ENCODE measurements at places on chromosomes 13 and 19.
A peak's percentile ranks its signal among the peaks of the same experiment; 100 is the strongest.

- no peak for DNase-seq
Measured at GRCh38 chr13:101654883-101655282, 202.4 kb downstream of the ITGBL1 start.

- no peak for DNase-seq
Measured at GRCh38 chr19:33325920-33326319, 23.6 kb upstream of the CEBPA start.

GRCh38 chr13:98221234-98221633 is 44.2 kb upstream of the RNF113B start:
- DNase-seq, result no peak

DNA sequence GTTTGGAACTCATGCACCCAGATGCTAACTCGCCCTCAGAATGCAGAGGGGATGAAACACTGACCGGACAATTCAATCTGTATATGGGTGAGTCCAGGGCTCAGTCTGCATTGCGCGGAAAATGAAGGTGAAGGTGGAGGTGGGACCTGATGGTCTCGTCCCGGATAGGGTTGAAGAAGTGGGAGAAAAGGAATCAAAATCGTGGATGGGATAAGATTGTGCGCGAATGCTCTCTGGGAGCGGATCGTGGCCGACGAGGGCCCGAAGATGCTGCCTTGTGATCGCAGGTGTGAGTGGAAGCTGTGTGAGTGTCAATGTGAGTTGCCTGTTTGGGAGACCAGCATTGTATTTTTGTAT is 594 bp upstream of the ZNF850 start:
- no peak for DNase-seq

GRCh38 chr13:95902741-95903140 is 150.5 kb downstream of the UGGT2 start:
- DNase-seq, result no peak

- DNase-seq, result no peak
Measured at GRCh38 chr19:3817761-3818160, 31.6 kb upstream of the MATK start.

DNA sequence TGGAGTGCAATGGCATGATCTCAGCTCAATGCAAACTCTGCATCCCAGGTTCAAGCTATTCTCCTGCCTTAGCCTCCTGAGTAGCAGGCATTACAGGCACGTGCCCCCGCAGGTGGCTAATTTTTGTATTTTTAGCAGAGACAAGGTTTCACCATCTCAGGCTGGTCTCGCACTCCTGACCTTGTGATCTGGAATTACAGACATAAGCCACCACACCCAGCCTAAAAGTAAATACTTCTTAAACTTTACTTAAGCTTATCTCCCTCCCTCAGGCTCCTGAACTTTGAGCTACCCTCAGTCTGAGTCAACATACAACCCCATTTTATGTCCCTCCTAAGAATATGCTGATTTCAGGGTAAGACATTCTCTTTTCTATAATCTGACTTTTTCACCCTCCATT is 66.1 kb downstream of the ZNF486 start:
- no peak for DNase-seq

- DNase-seq, result no peak
Measured at GRCh38 chr13:34210341-34210740, 392.4 kb downstream of the RFC3 start.

DNA sequence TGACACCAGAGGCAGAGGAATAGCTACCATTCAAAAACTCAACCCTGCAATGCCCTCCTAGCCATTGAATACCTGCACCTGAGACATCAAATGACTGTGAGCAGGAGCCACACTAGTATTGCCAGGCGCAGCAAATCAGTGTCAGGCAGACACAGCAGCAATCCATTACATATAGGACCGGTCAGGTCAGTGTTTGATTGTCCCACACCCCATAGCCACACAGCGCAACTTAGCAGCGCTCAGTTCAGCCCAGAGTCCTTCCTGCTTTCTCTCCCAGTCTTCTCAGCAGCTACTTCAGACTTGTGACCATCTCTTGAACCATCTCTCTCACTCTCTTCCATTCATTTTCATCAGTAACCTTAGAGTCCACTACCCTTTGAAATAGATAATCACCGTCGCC is 181.6 kb upstream of the GPR12 start:
- DNase-seq, result no peak

DNA sequence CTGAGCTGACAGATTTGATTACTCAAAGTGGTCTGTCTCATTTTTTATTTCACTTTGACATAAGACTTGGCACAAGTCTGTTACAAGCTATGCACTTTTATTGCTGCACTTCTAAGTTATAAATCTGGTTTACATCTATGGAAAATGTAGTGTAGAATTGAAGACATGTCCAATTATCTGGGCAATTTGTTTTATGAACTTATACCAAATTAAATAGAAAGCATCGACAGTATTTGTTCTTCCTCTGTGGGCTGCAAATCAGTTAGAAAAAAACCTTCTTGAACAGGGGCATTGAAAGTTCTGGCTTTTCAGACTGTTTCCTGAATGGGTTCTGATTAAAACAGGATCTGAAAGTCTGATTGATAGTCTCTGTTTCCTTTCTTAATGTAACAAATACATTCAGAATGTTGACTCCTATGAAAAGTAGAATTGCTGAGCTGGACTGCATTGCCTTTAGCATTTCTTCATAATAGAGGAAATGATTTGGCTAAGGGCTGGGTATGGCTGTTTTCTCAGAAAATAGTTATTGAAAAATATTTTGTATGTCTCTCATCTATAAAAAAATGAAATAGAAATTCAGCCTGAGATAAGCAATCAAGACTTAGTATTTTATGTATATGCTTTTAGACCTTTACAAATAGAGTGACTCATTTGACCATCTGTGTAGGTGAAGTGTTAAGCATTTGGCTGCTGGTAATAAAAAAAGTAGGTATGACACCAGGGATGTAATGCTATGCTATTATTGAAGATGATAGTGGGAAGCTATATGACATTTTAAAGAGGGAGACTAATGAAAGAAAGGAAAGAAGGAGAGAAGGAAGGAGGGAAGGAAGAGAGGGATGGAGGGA is 210.9 kb upstream of the SPRY2 start:
- DNase-seq, result no peak

DNA sequence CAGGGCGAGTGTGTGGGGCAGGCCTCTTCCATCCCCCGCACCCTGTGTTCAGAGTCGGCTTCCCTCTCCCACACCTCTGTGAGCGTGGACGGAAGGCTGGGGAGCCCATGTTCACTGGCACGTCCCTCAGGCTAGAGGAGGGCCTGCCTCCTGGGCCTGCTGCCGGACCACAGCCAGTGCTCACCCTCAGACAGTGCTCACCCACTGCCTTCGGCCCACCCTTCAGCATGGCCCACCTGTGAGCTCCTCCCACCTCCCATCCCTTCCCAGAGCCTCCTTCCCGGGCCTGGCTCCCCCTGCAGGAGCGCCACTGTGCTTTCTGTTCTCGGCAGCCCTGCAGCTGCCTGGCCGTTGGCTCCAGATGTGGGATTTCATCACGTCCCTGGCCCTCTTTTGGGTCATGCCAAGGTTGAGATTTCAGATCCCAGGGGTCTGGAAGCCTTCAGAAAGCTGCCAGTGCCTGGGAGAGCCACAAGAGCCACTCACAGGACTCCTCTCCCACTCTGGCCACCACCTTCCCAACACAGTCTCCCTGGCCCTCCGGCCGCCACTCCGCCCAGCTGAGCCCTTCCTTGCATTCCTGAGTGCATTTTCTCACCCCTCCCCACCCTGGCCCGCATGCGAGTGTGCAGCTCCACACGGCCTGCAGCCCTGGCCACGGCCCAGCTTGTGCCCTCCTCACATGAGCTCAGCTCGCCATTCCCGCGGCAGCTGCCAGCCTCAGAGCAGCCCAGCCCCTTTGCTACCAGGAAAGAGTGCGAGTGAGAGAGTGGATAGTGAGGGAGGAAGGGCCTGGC is 25.3 kb downstream of the CAPN12 start:
- DNase-seq, result no peak

- DNase-seq, result no peak
Measured at GRCh38 chr13:97654236-97654635, 220.3 kb downstream of the RAP2A start.

DNA sequence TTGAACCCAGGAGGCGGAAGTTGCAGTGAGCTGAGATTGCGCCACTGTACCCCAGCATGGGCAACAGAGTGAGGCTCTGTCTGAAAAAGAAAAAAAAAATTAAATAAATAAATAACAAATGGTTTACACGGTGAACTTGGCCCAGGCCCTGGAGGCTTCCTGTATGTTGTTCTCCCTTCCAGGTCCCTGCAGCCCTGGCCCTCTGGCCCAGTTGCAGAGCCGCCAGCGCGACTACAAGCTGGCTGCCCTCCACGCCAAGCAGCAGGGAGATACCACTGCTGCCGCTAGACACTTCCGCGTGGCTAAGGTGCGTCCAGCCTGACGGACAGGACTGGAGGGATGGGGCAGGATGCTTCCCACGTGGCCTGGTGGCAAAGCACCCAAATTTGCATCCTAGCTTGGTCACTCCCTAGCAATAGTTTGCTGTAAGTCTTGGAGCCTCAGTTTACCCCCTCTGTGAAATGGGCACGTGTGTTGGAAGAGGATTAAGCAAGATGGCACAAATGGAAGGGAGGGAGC is 11.9 kb downstream of the CC2D1A start:
- no peak for DNase-seq

DNA sequence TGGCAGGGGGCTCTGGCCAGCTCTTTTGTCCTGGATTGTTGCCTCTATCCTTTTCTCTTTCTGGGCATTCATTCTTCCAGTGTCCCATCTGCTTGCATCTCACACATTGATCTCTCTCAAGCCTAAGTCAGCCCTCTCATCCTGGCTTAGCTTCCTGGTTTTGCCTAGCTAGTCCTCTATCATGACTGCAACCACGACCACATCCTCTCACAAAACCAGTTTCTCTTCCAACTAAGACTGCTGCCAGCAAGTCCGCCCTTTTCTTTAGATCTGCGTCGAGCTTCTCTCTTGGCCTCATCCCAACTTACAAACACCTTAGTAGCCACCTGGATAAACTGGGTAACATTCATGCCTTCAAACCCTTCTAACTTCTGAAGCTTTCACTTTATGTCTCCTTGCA is 212.2 kb upstream of the HTR2A start:
- peak; percentile 17 for DNase-seq

- DNase-seq, result no peak
Measured at GRCh38 chr19:38734176-38734425, 10.2 kb downstream of the CAPN12 start.

DNA sequence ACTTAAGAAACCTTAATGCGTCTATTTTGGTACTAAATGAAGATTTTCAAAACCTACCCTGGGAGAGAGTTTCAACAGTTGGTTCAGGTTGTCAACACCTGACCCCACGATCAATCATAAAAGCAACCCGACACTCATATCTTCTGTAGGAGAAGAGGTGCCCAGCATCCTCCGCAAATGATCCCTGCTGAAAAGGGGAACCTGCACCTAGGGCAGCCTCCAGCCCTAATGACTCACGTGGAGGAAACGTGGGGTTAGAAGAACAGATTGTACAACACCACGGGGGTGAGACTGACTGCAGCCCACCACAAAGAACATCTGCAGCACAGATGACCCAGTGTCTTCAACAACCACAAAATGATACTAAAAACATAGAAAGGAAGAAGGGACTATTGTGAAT is 116.3 kb downstream of the RAB20 start:
- DNase-seq, result no peak

- DNase-seq, result peak; percentile 58
Measured at GRCh38 chr19:44951179-44952159, 3.7 kb upstream of the CLPTM1 start.

GRCh38 chr13:104034891-104035290 is 968.7 kb upstream of the SLC10A2 start:
- DNase-seq, result no peak

- DNase-seq, result no peak
Measured at GRCh38 chr19:11577451-11578257, at the start of gene ACP5. TSS of gene ACP5 (minus strand) at chr19:11577645. CDS start at chr19:11577317, 328 bp downstream.

DNA sequence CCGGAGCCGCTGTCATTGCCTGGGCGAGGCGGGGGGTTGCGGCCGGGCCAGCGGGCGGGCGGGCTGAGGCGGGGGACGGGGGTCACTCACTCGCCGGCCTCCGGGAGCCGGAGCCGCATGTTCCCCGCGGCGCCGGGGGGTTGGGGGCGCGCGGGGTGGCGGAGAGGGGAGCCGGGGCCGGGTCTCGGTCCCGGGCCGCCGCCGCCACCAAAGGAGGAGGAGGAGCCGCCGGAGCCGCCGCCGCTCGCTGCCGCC is 149 bp downstream of the MED26 start:
- DNase-seq, result no peak

Measured in activated CD4-positive, alpha-beta memory T cell treated with anti-CD3 and anti-CD28 coated beads, Interleukin-2, amount 10 ng/mL, durations not matched to agents 7 days and 5 days (primary cell).